ENCODE measurements at places on chromosomes 3 and 15. TPM values are rescaled to one million over a fixed set of nuclear protein-coding genes. Genes with fewer than 3 reads are reported as not detected.

Gene SKOR1
- 0.28 TPM for polyA plus RNA-seq

Gene HCN4
- 0.49 TPM for polyA plus RNA-seq

DNA sequence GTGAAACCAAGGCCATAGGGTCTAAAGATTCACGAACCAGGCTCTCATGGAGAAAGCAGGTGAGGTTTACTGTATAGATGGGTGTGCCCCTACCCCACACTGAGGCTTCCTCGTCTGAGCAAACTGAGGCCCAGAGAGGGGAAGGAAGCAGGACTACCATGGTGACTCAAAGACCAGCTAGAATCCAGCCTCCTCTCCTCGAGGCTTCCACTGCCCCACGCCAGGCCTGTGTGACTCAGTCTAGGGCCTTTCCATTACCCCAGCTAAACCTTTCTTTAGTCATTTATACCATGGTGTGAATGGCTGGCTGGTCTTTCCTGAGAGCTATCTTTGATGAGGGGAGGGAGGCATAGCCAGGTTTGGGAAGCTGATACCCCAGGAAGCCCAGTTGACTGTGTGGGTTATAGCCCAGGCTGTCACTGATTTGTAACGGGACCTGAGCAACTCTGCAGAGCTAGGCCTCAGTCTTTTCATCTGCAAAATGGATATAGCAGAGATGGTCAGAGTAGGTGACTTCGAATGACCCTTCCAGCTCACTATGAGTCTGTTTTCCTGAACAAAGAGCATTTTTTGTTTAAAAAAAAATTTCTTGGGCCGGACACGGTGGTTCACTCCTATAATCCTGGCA lies 3.0 kb upstream of the RHO start:
- DNase-seq: no peak

GRCh38 chr15:22902578-22902977 lies 64.1 kb downstream of the NIPA2 start:
- DNase-seq: no peak

DNA sequence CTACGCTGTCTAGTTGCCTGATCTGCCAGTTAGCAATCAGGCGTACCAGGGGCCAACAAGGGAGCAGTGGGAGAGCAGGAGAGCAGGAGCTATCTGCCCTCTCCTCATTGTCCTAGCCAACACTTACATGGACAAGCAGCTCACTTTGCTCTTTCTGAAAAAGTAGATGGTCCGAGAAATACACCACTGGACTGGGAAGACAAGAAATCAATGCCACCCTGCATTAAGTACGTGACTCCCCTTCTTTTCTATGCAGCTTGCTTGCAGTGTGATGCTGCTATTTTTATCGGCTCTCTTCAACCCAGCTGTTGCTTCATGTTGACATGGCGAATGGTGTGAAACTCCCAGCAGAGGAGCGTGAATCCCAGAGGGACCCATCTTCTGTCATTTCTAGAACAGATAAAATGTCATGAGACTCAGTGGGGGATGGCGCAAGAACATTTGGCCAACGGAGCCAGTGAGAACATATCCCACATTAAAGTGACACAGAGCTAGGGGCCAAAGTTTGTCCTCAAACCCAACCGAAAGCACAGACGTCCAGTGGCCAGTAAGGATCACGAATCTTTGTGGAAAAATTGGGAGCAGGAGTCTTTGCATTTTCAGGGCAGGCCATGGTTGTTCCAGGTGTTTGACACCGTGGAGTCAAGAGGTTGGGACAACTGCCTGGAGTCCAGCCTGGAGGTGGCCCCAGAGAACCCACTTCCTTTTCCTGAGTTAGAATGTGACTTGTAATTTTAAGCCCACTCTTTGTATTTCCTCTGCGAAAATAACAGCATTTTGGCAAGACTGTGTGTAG lies 53.7 kb upstream of the MEF2A start:
- no peak for DNase-seq

DNA sequence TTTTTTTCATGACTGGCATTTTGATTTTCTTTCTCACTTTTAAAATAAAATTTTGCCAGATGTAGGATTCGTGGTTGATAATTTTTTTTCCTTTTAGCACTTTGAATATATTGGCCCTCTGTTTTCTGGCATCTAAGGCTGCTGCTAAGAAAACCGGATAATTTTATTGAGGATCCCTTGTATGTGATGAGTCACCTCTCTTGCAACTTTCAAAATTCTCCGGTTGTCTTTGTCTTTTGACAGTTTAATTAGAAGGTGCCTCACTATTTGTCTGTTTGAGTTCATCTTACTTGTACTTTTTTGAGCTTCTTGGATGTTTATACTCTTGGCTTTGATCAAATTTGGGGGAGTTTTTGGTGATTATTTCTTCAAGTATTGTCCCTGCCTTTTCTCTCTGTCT lies 349.7 kb downstream of the LPP start:
- no peak for DNase-seq

DNA sequence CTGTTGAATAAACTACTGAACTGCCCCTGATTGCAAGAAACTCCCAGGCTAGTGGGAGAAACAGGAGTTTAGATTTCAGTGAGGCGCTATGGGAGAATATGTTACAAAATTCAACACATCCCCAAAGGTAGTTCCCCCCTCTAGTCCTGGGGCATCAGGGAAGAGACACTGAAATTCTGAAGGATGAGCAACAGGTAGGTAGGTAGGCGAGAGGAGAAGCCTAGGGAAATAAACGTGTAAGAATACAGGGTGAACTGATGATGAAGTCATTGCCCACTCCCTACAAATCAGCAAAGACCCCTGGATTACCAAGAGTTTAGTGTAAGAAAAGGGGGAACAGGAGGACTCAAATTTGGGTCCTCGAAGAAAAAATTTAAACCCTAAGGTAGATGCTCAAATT lies 46.3 kb upstream of the RORA start:
- DNase-seq: no peak

DNA sequence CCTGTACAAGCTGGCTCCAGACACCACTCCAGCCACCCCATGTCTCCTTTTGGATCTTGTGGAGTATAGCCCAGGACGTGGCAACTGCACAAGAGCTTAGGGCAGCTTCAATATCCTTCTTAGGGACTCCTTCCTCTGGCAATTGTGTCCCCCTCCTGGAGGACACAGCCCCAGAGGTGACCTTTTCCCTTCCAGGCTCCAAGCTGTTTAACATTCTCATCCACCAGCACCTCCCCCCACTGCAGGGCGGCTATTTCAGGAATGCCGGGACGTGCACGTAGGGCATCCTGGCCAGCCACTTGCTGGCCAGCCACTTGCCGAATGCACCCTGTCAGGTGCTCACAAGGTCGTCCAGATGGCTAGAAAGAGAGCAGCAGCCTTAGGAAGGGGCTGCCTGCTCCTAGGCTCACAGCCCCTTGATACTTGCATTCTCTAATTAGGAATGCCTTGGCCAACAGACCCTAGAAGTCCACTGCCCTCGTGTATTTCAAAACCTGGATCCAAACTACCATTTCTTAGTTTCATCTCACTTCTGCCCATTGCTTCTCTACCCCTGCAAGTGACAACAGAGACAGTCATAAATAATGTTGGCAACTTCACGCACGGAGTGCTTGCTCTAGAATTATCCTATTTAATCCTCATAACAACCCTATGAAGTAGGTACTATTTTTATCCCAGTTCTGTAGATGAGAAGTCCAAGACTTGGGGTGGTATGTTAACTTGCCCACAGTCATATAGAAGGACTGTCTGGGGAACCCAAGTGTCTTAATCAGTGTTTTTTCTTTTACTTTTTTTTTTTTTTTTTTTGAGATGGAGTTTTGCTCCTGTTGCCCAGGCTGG lies 24.5 kb upstream of the IDH2 start:
- DNase-seq: no peak

DNA sequence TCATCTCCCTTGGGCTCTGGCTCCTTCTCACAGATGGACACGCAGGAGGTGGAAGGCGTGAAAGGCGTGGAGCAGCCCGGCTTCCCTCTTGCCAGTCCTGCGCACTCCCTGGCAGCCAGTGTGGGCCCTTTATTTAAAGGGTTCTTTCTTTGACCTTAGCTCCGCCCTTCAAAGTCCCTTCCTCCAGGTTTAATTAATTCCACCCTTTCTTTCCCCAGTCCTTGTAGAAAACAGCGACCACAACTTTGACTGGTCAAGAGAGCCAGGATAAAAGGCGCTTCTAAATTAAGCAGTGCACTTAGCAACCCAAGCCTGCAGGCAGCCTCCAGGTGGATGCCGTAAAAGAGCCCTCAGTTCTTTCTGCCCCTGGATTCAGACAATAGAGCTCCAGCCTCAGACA lies at the start of gene HDC:
HDC (minus strand) TSS at position 107 of the 400 bp plus-strand sequence; CDS start at position 4, 103 bp downstream.
- no peak for DNase-seq
